ENCODE measurements at places on chromosomes 3 and 15.

DNA sequence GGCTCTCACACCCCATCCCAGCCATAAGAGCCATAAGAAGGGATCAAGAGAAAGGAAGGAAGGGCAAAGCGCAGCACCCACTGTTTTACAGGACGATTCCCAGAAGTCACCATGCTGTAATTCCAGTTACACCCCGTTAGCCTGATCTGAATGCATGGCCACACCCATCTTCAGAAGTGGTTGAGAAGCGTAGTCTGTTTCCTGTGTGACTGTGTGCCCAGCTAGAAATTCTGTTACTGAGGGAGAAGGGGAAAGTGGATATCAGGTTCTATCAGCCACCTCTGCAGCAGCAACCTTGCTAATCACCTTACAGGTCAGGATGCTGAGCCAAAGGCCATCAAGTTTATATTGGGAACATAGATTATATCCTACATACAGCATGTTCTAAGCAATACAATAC, 260.0 kb downstream of the ABHD5 start:
- DNase-seq: no peak

DNA sequence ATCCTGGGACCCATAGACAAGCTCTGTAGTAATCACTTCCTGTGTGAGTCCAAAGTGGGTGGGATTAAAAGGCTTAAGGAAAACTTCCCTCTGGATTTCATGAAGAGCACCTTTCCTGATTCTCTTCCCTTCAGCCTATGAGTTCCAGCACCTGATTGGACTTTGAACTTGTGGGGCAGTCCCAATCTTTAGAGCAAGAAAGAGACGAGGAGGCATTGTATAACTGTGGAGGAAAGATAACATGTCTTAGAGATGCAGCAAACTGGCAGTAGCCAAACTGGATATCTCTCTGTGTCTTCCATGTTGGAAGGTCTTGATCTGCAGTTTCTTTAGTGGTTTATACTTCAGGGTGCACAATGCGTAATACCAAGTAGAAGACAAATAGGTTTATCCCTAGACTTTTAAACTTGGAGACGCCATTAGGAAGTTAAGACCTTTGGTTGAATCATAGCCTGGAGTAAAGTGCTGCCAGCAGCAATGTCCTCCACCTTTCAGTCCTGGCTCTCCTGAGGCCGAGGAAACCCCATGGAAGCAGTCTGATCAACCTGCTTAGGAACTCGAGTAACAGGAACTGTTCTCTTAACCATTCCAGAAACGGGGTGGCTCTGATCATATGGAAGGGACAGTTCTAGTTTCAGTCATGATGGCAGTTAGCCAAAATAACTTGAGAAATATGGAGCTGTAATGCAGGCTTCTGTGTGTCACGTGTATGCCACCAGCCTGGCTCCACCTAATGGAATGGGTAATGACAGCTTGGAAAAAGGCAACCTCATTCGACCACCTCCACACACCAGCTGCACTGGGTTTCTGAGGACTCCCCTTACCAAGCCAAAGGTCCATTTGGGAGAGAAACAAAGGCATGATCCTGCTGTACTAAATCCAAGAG, 4.7 kb downstream of the EIF1B start:
- DNase-seq: no peak

- DNase-seq: no peak
Measured at GRCh38 chr15:95499397-95499796, 831.1 kb upstream of the NR2F2 start.

- no peak for DNase-seq
Measured at GRCh38 chr15:45180648-45181436, 6.9 kb downstream of the SHF start.

- no peak for DNase-seq
Measured at GRCh38 chr15:63870043-63870394, 36.3 kb upstream of the HERC1 start.

DNA sequence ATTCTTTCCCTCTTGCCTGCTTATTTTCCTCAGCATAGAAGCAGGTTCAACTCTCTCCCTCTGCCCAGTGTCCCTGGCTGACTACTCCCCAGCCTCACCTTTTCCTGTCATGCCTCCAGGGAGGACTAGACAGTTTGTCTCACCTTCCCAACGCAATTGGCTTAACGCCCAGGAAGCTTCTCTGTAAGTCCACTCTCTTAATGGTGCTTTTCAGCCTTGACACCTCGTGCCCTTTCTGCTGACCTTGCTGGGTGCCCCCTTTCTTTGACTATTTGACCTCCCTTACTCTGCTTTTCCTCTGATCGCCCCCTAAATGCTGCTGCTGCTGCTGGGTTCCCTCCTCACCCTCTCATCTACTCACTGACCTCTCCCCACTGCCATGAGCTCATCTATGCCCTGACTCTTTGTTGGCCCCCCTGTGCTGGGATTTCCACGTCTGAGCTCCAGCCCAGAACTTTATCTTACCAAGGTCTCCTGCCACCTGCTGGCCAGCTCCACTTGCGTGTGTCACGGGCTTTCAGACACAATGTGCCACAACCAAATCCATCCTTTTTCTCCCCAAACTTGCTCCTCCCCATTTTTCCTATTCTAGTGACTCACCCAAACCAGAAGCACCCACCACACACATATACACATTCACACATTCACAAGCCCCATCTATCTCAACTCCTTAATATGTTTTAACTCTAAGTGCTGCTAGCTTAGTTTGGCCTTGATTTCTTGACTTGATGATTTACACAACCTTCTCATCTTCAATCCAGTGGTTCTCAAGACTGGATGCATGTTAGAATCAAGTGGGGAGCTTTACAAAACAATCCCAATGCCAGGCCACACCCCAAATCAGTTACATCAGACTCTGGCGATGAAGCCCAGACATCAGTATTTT, 16.6 kb downstream of the EPB42 start:
- peak; percentile 55 for DNase-seq

DNA sequence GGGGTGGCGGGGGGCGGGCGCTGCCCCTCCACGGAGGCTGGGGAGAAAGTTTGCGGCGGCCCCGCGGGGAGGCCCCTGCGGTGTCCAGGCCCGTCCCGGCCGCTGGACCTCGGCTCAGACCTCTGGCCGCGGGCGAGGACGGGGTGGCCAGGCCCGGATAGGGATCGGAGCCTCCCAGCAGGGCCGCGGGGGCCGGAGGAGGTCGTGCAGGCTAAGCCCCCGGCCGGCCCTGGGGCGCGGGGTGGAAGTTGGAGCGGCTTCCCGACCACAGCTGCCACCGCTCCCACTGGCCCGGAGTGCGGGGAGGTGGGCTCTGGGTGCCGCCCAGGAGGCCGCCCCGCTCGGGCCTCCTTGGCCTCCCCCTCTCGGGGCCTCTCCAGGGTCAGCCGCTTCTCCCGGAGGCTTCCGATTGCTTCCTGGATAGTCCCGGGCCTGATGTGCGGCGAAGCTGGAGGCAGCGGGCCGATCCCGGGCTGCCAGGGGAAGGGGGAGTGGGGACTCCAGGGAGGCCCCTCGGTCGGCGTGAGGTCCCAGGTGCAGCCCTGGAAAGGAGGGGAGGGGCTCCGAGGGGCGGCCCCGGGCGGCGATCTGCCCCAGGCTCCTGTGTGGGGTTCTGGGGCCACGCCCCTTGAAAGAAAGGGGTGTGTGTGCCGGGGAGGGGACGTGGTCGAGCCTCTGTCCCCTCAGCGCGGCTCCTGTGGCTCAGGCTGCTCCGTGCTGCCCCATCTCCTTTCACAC, 907 bp downstream of the PLXNA1 start:
- DNase-seq: peak; percentile 78

DNA sequence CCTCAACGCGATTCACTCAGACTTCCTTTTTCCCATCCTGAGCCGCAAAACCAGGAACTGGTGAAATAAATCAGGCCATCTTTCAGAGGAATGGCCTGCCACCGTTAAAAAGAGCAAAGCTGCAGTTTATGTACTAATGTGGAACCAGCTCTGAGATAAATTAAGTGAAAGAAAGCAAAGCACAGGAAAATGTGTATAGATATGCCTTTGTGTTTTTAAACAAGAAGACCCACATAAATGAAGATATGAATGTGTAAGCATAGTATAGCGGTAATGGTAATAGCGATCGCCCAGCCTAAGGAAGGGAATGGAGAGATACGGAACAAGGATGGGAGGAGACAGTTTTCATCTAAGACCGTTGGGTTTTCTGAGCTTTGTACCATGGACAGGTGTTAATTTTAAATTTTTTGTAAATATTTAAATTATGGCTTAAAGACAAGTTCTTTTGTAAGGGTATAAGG, 30.8 kb upstream of the RPN1 start:
- no peak for DNase-seq

DNA sequence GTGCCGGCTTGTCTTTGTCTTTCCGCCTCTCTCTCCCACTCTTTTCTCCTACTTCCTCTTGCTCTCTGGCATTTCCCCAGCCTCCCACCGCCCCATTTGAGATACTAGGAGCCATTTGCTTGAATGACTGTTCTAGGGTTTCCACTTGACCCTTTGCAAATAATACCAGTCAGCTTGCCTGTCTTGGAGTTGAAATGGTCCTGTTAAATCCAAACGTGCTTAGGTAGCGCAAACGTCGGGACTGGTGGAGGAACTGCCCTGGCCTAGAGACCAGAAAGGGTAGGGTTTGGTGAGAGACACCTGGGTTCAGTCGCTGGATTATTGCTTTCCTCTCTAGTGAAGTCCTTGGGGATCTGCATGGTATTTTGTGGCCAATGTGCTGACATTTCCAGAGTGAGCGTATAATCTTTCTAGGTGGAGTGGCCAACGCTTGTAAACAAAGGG, 10.6 kb downstream of the ZIC1 start:
- no peak for DNase-seq

GRCh38 chr3:169264711-169265110, 398.8 kb downstream of the MECOM start:
- DNase-seq: no peak

Data from ecto neural progenitor cell (in vitro differentiated cells).